ENCODE measurements at places on chromosomes 2 and 18.

- no peak for DNase-seq
Measured at GRCh38 chr2:109272461-109272860, 143.5 kb downstream of the SH3RF3 start.

DNA sequence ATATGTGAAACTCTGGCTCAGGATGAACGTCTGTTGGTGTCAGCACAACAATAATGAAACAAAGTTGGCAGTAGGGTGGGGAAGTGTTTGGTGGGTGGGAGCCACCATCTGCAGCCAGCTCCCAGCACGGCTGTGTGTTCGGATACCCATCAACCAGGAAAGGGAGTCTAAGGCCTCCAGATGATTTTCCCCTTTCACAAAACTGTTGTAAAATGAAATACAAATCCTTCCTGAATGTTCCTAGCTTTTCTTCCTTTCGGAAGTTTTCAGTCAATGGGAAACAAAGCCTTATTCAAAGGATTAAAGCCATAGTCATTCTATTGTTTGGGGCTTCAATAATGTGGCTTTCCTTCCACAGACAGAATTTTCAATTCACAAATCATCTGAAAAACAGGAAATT, 14.5 kb upstream of the DARS1 start:
- no peak for DNase-seq

DNA sequence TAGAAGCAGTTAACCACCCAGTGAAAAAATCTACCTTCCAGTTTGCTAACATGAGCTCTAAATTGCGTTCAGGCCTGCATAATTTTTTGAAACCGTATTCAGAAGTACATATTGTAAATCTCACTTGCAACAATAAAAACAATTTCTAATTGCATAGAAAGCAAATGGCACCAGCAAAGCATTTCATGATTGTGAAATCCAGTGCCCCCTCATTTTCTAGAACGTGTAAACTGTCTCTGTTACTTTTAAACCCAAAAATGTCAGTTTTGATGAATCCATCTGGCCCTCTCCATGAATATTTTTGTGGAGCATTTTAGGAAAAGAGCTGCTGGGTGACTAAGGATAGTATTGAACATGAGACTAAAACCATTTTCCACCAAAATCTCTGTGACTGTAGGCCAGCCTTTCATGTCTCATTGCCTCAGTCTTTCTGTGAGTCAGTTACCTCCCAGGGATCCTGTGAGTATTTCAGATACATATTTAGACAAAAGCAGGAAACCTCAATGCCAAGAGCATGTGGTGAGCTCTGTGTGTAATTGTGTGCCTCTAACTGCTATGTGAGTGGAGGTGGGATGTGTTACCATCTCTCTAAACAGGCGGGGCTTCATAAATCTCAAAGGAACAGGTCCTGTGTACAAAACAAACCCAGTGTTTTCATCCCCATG, 477.8 kb upstream of the DCC start:
- DNase-seq = no peak

DNA sequence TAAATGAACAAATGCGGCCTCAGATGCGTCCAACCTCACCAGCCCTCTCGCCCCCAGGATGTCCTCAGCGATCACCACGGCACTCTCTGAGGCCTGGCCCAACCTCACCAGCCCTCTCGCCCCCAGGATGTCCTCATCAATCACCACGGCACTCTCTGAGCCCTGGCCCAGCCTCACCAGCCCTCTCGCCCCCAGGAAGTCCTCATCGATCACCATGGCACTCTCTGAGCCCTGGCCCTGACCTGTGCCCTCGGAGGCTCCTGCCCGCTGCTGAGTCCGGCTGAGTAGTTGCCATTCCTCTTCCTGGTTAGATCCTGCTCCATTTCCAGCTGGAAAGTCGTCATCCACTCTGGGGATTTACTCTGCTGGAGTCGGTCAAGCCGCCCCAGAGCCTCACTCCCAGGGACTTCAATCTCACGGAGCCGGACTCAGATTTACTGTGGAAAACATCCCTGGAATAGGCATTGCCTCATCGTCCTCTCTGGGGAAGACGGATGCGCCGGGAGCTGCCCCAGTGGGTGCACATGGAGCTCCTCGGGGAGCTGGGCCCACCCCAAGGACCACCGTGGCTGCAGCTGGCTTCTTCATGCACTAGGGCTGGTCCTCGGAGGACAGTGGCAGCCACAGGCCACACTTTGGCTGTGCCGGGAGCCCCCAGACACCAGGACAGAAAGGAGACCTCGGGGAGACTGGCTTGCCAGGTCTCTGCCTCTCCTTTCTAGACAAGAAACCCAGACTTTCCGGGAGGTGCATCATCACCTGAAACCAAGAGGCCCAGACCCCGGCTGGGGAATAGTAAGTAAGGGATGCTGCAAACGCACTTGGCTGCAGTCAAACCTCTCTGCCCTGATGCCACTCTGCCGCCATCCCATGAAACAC, 230.6 kb downstream of the EIPR1 start:
- DNase-seq = no peak

DNA sequence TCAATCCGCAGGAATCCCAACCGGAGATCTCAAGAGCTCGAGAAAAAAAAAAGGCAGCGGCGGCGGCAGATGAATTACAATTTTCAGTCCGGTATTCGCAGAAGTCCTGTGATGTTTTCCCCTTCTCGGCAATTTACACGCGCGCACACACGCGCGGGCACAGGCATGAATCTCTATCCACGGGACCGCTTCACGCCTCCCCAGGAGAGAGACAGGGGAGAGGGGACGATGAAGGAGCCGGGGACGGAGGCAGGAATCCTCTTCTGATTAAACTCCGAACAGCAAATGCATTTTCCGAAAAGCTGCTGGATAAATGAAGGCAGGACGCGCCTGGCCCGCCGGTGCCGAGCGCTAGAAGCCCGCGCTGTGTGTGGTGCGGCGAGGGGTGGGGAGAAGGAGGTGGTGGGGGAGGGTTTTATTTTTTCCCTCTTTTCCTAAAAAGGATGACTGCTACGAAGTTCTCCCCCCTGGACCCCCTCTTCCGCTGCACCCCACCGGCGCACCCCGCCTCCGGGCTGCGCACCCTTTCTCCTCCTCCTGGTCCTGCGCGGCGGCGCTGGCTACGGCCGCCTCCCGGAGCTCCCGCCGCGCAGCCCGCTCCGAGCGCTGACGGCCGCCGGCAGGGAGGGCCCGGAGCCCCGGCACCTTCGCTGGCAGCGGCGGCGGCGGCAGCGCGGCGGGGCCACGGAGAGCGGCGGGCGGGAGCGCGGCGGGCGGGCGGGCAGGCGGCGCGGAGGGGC, at the start of gene BCL2:
Gene BCL2 (minus strand): TSS at position 387 of the 740 bp plus-strand sequence.
- DNase-seq = no peak

All from NCI-H524 treated with DMSO at 0.1 percent for 48 hours (cell line).